ENCODE measurements at places on chromosomes 11 and 22. TPM values are rescaled to one million over a fixed set of nuclear protein-coding genes. Genes with fewer than 3 reads are reported as not detected.

RIC3 gene
- total RNA-seq: 2.5 TPM

CLTCL1 gene
- 4.4 TPM for total RNA-seq

DGAT2 gene
- total RNA-seq: 2.1 TPM

C11orf87 gene
- total RNA-seq: not detected

PLAAT5 gene
- not detected for total RNA-seq

PRG2 gene
- not detected for total RNA-seq

KCNJ1 gene
- not detected for total RNA-seq

OR2AT4 gene
- total RNA-seq: not detected

SAA1 gene
- total RNA-seq: 0.63 TPM

OR6T1 gene
- not detected for total RNA-seq

SORL1 gene
- 1.6 TPM for total RNA-seq

FDXACB1 gene
- 1.6 TPM for total RNA-seq

PTPRCAP gene
- total RNA-seq: 0.33 TPM

ZNF214 gene
- total RNA-seq: 0.76 TPM

MS4A4A gene
- not detected for total RNA-seq

SLC22A25 gene
- not detected for total RNA-seq

TIMP3 gene
- 2.0 TPM for total RNA-seq

GRM5 gene
- not detected for total RNA-seq

CNTF gene
- 1.1 TPM for total RNA-seq

SCYL1 gene
- total RNA-seq: 41.8 TPM

INPP5J gene
- total RNA-seq: 0.77 TPM

MUC2 gene
- 0.93 TPM for total RNA-seq

JAM3 gene
- 3.8 TPM for total RNA-seq

LUZP2 gene
- total RNA-seq: not detected

SLC22A8 gene
- not detected for total RNA-seq

PLCB3 gene
- total RNA-seq: 18.8 TPM

OR51E2 gene
- not detected for total RNA-seq

OLFML1 gene
- total RNA-seq: 0.18 TPM

ASCL2 gene
- not detected for total RNA-seq

SCO2 gene
- 5.1 TPM for total RNA-seq

GLB1L3 gene
- not detected for total RNA-seq

MAJIN gene
- not detected for total RNA-seq

ASRGL1 gene
- total RNA-seq: 15.0 TPM

CFAP300 gene
- 5.6 TPM for total RNA-seq
